Foreskin keratinocyte (primary cell): ENCODE measurements at places on chromosomes 2 and 18. TPM values are rescaled to one million over a fixed set of nuclear protein-coding genes. Genes with fewer than 3 reads are reported as not detected.
A peak's percentile ranks its signal among the peaks of the same experiment; 100 is the strongest.

Gene REL
- total RNA-seq, result 9.6 and 11.1 TPM in 2 replicates

Gene CXCR1
- 0.28 and 0.41 TPM in 2 replicates for total RNA-seq

Gene LCT
- not detected in 2 replicates for total RNA-seq

Gene MATN3
- total RNA-seq, result 2.2 and 4.3 TPM in 2 replicates

Gene ADAM23
- total RNA-seq, result 0.28 and 0.31 TPM in 2 replicates

Gene PIEZO2
- not detected in 2 replicates for total RNA-seq

Gene APCDD1
- 2.8 and 5.6 TPM in 2 replicates for total RNA-seq

Gene TUBA4B
- not detected in 2 replicates for total RNA-seq

Gene ANAPC1
- total RNA-seq, result 56.8 and 69.2 TPM in 2 replicates

DNA sequence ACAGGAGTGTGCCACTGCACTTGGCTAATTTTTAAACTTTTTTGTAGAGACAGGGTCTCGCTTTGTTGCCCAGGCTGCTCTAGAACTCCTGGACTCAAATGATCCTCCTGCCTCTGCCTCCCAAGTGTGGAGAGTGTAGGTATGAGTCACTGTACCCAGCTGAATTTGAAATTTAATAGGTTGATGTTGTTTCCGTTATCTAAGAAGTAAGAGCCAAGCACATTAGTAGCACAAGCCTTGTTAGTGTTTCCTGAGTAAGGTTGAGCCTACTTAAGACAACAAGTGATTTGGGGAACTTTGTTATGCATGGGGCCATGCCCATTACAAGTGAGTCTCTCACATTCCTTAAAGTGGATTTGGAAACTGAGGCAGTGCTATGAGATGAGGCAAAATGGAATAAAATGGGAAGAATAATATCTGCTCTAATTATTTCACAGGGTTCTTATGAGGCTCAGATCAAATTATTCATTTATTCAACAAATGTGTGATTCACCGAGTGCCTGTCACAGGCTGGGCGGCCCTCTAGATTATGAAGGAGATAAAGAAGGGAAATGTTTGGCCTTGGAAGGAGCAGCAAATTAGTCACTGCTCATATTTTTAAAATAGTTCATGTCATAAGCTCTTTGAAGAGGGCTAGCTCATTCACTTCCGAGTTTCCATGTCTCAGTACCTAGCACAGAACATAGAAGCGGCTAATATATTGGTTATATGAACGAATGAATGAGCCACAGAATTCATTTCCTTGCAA lies 217.2 kb downstream of the LDLRAD4 start:
- DNase-seq, result no peak

- peak; percentile 76 for DNase-seq
Measured at GRCh38 chr2:230541934-230542380, 126.0 kb downstream of the SP100 start.

DNA sequence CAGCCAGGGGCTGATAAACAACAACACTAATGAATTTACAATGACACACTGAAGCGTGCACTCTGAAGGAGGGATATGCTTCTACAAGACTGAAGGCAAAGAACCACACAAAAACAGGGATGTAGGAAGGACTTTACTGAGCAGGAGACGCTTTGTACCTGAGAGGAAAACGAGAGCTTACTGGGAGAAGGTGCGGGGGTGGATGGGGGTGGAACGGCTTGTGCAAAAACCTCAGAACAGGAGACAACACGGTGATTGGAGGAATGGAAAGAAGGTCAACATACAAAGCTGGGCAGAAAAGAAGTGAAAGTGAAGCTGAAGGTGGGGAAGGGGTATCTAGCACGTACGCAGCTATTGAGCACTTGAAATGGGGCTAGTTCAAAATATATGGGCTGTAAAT lies 93.1 kb downstream of the SLC8A1 start:
- no peak for DNase-seq

DNA sequence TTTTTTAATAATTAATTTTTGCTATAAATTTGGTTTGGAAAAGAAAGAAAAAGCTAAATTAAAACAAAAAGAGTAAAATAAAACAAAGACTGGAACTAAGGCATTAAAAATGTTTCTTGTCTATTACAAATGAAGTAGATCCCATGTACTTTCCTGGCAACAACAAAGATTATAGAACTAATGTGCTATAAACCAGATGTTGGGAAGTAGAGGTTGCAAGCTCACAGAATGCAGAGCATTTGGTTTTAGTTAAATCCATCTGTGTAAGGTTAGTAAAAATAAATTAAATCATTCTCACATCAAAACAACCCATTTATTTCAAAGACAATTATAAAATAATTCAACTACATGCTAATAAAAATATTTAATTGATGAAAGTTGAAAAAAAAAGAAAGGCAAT lies 157.2 kb upstream of the ZC3H15 start:
- DNase-seq, result no peak

- no peak for DNase-seq
Measured at GRCh38 chr2:178325268-178325667, 125.7 kb downstream of the PRKRA start.

- no peak for DNase-seq
Measured at GRCh38 chr2:60868589-60869273, 12.6 kb upstream of the REL start.

- DNase-seq, result no peak
Measured at GRCh38 chr18:4308576-4308975, 146.5 kb downstream of the DLGAP1 start.

DNA sequence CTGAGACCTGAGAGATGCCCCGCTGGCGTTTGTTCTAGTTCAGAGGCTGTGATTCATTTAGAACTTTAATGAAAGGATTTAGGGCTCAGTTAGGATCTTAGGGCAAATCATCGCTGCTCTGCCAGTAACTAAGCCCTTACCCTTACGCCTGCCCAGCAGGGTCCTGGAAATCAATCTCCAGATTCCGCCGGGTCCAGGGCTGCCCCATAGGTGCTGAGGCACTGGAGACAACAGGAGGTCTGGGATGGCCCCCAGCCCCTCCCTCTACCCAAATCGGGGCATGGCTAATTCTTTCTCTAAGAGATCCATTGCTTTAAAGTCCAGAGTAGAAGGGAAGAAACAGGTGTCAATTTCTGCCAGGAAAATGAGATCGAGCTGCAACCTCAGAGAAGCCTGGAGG lies 83.1 kb downstream of the SDC1 start:
- no peak for DNase-seq

GRCh38 chr2:32783469-32783868 lies 155.6 kb downstream of the TTC27 start:
- no peak for DNase-seq

DNA sequence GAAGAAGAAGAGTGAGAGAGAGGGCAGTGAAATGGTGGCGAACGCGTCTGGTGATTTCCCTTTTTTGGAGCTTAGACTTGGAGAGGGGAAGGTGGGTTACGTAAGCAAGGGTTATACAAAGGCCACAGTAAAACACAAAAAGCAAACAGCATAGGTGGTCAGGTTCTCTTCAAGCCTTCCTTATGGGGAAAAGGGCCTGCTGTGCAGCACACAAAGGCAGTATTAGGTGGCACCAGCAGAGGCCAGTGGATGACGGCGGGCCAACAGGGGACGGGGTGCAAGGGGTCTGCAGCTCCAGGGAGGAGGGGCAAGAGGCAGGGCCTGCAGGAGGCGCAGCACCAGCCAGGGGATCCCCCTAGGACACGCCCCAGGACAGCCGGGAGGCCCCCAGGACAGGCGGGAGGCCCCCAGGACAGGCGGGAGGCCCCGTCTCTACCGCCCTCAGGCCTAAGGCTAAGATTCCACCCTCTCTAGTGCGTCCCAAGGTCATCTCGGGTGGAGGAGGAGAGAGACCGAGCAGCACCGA lies 32.6 kb upstream of the NPC1 start:
- no peak for DNase-seq

DNA sequence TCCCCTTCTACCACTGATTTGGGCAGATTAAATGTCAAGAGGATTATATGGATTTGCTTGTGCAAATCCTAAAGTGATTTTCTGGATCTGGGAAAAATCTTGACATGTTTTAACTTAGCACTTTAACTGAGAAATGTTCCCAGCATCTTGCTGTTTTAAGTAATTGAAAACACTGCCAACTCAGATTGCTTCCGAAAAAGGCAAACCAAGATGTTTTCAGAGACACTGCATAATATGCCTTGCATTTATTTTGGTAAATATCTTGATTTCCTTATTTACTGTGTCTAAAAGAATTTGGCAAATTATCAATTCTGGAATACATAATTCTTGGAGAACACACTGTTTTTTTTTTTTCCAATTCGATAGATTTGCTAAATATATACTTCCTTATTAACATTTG lies 385.0 kb upstream of the FAM98A start:
- DNase-seq, result no peak

GRCh38 chr2:144364944-144365738 lies 154.8 kb downstream of the ZEB2 start:
- DNase-seq, result peak; percentile 20

- DNase-seq, result no peak
Measured at GRCh38 chr2:39107156-39107555, 13.7 kb downstream of the SOS1 start.

GRCh38 chr2:61604433-61604832 lies 66.3 kb upstream of the XPO1 start:
- peak; percentile 67 for DNase-seq

DNA sequence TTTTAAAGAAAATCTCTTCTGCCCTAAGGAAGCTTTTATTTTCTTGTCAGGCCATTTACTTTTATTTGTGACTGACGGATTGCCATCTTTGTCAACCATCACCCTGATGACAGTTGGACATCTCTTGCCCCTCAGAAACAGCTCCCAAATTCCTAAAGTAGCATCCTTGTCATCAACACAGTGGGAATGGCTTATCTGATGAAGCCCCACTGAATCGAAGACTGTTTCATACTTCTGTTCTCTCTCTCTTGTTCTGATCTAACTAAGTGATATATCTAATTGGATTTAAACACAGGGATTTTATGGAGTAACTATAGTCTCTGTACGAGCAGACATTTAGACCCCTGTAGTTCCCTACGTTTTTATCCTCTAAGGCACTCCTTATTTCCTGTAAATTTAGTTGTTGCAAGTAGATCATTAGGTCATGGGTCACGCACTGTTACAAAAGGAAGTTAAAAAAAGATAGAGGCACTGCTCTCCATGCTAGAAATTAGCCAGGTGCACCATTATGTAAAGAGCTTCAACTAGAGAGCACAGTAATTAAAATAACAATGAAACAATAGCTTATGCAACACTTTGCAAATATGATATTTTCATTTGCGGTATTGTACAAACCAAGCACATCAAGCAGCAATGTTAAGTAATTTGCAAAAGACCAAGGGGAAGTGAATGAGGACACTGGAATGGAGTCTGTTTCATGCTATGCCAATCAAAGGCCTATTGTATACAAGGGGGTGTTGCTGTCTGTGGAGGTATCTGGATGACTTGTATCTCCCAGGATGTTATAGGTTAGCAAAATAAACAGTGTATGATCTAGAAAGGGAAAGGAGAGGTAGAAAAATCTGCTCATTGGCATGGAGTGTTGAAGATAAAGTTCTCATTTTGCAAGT lies 284.7 kb downstream of the LRRTM1 start:
- DNase-seq, result no peak

DNA sequence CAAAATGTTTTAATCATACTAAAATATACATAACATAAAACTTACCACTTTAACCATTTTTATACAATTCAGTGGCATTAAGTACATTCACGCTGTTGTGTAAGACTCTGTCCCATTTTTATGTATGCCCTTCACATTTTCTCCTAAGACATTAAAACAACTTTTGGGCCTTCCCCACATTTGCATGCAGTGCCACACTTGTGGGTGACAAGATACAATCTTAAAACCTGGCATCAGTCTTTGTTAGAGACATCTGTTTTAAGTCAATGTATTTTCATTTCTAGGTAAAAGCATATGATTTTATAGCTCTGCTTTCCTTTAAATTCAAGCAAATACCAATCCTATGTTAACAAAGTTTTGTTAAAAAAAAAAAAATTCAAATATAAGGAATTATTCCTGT lies 17.3 kb downstream of the SPRED2 start:
- no peak for DNase-seq

DNA sequence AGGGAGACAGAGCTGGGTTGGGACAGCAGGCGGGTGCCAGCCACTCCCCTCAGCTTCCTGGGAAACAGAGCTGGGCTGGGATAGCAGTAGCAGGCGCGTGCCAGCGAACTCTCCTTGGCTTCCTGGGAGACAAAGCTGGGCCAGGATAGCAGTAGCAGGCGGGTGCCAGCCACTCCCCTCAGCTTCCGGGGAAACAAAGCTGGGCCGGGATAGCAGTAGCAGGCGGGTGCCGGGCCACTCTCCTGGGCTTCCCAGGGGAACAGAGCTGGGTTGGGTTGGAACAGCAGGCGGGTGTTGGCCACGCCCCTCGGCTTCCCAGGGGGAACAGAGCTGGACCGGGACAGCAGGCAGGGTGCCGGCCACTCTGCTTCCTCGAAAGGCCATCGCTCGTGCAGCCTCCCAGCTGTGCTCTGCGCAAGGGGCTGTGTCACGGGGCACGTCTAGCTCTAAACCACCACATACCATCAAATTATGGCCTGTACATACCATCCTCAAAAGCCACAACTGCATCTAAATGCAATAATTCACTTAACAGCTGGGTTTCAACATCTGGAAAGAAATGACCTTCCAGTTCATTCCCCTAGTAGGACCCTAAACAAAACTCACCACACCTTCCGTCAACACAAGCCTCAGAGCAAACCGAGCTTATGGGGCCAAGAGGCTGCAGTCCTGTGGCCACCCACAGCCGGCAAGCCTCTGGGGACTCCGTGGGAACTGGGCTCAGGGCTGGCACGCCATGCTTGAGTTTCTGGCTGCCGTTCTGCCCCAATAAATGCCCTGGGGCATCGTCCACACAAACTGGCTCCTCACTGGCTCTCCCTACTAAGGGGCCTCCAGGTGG lies 228.3 kb downstream of the TWIST2 start:
- no peak for DNase-seq

GRCh38 chr2:118737684-118738083 lies 109.8 kb downstream of the EN1 start:
- DNase-seq, result no peak

DNA sequence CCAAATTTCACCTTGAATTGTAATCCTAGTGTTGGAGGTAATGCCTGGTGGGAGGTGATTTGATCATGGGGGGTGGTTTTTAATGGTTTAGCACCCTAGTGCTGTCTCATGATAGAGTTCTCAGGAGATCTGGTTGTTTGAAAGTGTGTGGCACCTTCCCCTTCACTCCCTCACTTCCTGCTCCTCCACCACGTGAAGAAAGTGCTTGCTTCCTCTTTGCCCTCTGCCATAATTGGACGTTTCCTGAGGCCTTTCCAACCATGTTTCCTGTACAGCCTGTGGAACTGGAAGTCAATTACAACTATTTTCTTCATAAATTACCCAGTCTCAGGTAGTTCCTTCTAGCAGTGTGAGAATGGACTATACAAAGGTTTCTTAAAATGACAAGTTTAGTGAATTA lies 251.8 kb upstream of the NETO1 start:
- no peak for DNase-seq

DNA sequence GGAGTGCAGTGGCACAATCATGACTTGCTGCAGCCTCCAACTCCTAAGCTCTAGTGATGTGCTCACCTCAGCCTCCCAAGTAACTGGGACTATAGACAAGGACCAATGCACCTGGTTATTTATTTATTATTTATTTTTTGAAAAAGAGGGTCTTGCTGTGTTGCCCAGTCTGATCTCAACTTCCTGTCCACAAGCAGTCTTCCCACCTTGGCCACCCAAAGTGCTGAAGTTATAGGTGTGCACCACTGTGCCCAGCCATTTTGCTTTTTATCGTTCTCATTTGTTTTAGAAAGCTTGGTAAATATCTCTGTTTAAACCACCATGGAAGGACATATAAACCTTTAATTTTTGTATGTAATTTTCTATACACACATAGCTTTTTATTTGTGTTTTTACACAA lies 74.2 kb downstream of the SMCHD1 start:
- no peak for DNase-seq

GRCh38 chr2:36425608-36426355 lies 70.2 kb downstream of the CRIM1 start:
- no peak for DNase-seq
